ENCODE measurements at places on chromosomes 13 and 19. TPM values are rescaled to one million over a fixed set of nuclear protein-coding genes. Genes with fewer than 3 reads are reported as not detected.

SIGLEC9 gene
- total RNA-seq, result 0.28 TPM

TNNT1 gene
- total RNA-seq, result 3.8 TPM

IGSF23 gene
- total RNA-seq, result 0.19 TPM

ZNF180 gene
- total RNA-seq, result 7.3 TPM

ACER1 gene
- total RNA-seq, result not detected

HDGFL2 gene
- total RNA-seq, result 38.6 TPM

AP1M2 gene
- total RNA-seq, result 2.9 TPM

CADM4 gene
- 4.2 TPM for total RNA-seq

UBE2S gene
- total RNA-seq, result 286 TPM

FFAR3 gene
- total RNA-seq, result not detected

ZNF417 gene
- total RNA-seq, result 24.5 TPM

FXYD1 gene
- 1.4 TPM for total RNA-seq

CYP2A7 gene
- not detected for total RNA-seq

SMG9 gene
- 6.8 TPM for total RNA-seq

ATP4A gene
- total RNA-seq, result not detected

APOC4 gene
- total RNA-seq, result not detected

IGFL1 gene
- not detected for total RNA-seq

ZNF835 gene
- 1.7 TPM for total RNA-seq

SCAF1 gene
- 10.1 TPM for total RNA-seq

SIGLEC5 gene
- not detected for total RNA-seq

BAX gene
- 96.4 TPM for total RNA-seq

CAPN12 gene
- total RNA-seq, result 0.28 TPM

STOML3 gene
- not detected for total RNA-seq

GSX1 gene
- not detected for total RNA-seq

PGLYRP2 gene
- total RNA-seq, result not detected

VSTM1 gene
- not detected for total RNA-seq

ERICH6B gene
- not detected for total RNA-seq

APC2 gene
- 0.19 TPM for total RNA-seq

SLC25A41 gene
- not detected for total RNA-seq

FFAR1 gene
- total RNA-seq, result not detected

OR7G1 gene
- total RNA-seq, result not detected

ZIK1 gene
- 10.1 TPM for total RNA-seq

PCDH20 gene
- under 0.01 TPM for total RNA-seq

DNMT1 gene
- 91.1 TPM for total RNA-seq

ONECUT3 gene
- not detected for total RNA-seq

NTF4 gene
- not detected for total RNA-seq

HNRNPUL1 gene
- 84.2 TPM for total RNA-seq

GFY gene
- not detected for total RNA-seq

ARGLU1 gene
- 31.6 TPM for total RNA-seq

LILRB3 gene
- total RNA-seq, result not detected

ZNF837 gene
- total RNA-seq, result 1.2 TPM

ZNF560 gene
- total RNA-seq, result 2.7 TPM

GIPR gene
- total RNA-seq, result 0.38 TPM

PDS5B gene
- total RNA-seq, result 24.0 TPM

ZFP28 gene
- total RNA-seq, result 8.6 TPM

C1QTNF9 gene
- not detected for total RNA-seq

NLRP9 gene
- total RNA-seq, result not detected

CGB8 gene
- total RNA-seq, result not detected

RPL28 gene
- 204 TPM for total RNA-seq

IGFL3 gene
- total RNA-seq, result not detected
